Glomerular endothelial cell (primary cell): ENCODE measurements at places on chromosomes 2 and 18. TPM values are rescaled to one million over a fixed set of nuclear protein-coding genes. Genes with fewer than 3 reads are reported as not detected.

Gene ARHGAP28
- total RNA-seq: 6.9 and 16.5 TPM in 2 replicates

Gene TMSB10
- total RNA-seq: 8,984 and 9,445 TPM in 2 replicates

Gene TGFA
- 0.93 and 3.7 TPM in 2 replicates for total RNA-seq

Gene ALPG
- total RNA-seq: not detected in 2 replicates

Gene CDH7
- under 0.01 and 0.19 TPM in 2 replicates for total RNA-seq

Gene ASB18
- total RNA-seq: not detected in 2 replicates

Gene CCDC141
- total RNA-seq: 0.06 TPM in 1 of 2 replicates, not detected in the other

Gene TUBB8B
- total RNA-seq: not detected in 2 replicates

Gene TACR1
- not detected in 2 replicates for total RNA-seq

Gene WIPF1
- total RNA-seq: 14.8 and 35.2 TPM in 2 replicates

Gene FOXD4L1
- total RNA-seq: 0.05 TPM in 1 of 2 replicates, not detected in the other

Gene CDH2
- total RNA-seq: 47.9 and 104 TPM in 2 replicates

Gene CCDC148
- total RNA-seq: 0.35 and 1.2 TPM in 2 replicates

Gene POTEF
- 0.06 TPM in 1 of 2 replicates, not detected in the other for total RNA-seq

Gene LRRFIP1
- total RNA-seq: 150 and 184 TPM in 2 replicates

Gene B3GNT7
- 0.44 and 1.2 TPM in 2 replicates for total RNA-seq

Gene POMC
- 0.58 and 2.8 TPM in 2 replicates for total RNA-seq
